T-helper 1 cell (primary cell): ENCODE measurements at places on chromosomes 11 and 22.
A peak's percentile ranks its signal among the peaks of the same experiment; 100 is the strongest.

GRCh38 chr11:127939000-127939399 is 648.4 kb downstream of the ETS1 start:
- no peak for DNase-seq

DNA sequence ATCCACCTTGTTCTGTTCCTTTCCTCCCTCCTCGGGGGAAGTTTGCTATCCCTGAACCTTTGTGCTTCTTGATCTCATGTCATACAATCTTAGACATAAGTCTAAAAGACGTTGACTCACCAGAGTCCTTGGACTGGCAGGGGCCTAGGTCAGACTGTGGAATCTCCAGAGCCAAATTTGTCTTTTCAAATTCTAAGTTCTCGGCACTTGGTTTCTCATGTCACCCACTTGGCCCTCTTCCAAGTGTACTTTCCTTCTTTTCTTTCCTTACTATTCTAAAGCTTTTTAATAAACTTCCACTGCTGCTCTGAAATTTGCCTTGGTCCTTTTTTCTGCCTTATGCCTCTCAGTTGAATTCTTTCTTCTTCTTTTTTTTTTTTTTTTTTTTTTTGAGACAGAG is 30.1 kb upstream of the SMPD1 start:
- no peak for DNase-seq

- DNase-seq = no peak
These were observed 70.3 kb downstream of the SEZ6L start for GRCh38 chr22:26239581-26239980.

DNA sequence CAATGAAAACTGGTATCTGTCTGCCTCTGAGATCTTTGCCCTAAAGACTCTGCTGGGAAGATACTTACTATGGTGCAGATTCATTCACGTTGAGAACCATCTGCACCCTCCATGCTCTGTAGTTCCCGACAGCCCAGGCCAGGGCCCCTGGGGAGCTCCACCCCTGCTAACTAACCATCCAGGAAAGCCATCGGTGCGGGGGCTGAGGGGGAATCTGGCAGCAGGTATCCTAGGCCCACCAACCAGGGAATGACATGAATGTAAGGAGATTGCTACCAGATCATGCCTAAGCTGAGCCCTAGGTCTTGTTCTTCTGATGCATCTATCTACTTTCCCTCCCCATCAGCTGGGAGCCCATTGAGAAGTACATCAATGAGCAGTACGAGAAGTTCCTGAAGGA is 11.3 kb upstream of the WBP2NL start:
- no peak for DNase-seq

- no peak for DNase-seq
These were observed 111.7 kb downstream of the MORC2 start for GRCh38 chr22:30856741-30857502.

GRCh38 chr22:46737105-46737975 is 712 bp downstream of the CERK start:
- DNase-seq = no peak

DNA sequence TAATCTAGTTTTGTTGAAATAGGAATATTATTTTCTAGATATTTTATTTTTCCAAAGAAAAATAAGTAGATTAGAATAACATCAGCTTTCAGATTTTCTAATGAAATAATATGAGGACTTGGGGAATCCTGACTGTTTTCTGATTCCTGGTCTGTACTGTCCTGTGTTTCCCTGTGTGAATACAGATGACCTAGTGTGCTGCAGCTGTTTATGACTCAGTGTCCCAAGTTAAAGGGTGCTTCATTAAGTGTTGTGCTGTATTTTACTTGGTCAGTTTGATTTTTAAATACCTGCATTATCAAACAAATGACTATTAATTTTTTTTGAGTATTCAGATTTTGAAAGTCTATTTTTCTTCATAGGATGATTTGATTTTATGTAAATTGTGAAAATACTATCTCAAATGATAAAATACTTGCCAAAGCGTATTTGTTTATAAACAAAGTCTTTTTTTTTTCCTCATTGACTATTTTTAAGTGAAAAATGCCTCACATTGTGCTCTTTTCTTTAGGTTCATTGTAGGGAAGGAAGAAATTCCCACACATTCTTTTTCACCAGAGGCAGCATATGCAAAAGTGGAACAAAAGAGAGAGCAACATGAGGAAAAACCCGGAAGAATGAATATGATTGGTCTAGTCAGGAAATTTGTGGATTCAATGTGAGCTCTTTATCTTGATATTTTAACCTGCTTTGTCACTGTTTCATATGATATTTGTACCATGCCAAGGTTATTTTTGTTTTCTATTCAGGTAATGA is 264.2 kb downstream of the TMEM135 start:
- DNase-seq = no peak

DNA sequence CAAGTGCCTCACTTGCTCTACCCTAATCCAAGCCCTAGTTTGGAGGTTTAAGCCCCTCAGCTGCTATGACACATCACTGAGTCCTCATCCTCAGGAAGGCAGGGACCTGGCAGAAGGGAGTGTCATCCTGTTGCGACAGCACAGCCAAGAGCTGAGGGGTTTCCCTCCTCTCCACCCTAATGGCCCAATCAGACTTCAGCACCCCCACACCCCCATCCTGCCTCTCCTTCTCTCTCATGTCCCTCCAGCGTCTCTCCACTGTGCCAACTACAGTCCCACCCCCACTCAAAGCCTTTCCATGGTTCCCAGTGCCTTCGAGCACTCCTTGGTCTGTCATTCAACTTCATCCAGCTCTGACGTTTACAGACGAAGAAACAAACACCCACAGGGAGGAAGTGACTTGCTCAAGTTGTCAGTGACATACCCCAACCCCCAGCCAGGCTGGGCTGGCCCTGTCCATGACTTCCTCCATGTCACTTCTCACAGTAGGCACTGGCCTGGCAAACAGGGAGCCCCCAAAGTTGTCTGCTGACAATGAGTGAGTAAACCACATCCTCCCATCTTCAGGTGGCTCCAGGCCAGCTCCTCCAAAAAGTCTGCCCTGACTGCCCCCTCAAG is 15.6 kb downstream of the ARAP1 start:
- DNase-seq = no peak

- DNase-seq = no peak
These were observed 49.5 kb downstream of the PAX6 start for GRCh38 chr11:31761636-31762035.

GRCh38 chr11:35618497-35619115 is 346 bp downstream of the FJX1 start:
- DNase-seq = peak; percentile 3

- no peak for DNase-seq
These were observed 273.4 kb downstream of the TTC28 start for GRCh38 chr22:28406246-28406645.

GRCh38 chr22:46625113-46625842 is 5.1 kb downstream of the GRAMD4 start:
- no peak for DNase-seq

- DNase-seq = no peak
These were observed 36.6 kb downstream of the SC5D start for GRCh38 chr11:121328967-121329679.

DNA sequence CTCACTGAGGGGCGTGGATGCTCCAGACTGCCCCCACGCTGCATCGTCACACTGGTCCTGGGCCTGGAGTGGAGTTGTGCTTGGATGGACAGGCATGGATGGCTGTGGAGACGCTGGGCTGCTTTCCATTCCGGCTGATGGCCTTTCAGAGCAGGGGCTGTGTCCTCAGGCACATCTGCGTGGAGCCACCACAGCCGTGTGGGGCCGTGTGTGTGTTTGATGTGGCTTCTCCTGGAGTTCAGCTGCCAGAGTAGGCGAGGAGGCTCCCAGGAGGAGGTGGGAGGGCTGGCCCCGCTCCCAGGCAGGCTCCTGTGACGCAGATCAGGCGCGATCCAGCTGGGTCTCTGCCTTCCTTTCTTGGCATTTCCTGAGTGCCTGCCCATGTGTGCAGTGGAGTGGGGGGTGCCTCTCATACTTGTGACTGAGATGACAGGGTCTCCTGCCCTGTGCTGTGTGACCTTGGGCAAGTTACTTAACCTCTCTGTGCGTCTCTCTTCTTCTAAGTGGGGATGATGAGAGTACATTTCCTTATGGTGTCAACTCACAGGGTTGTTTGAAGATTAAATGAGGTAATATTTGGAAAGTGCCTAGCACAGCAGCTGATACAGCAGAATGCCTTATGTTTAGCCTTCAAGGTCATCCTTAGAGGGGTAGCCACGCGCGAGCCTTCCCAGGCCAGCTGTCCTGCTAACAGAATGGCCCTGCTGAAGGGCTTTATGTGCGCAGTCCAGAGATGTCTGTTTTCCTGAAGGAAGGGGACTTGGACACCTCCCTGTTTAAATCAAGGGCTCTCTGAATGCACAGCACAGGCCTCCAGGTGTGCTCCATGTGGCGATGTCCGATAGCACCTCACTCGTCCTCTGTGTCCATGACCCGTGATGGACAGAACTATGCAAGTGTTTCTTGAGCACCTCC is 33.5 kb downstream of the GLB1L2 start:
- no peak for DNase-seq

- DNase-seq = no peak
These were observed 9.6 kb upstream of the SERGEF start for GRCh38 chr11:18022419-18022818.

GRCh38 chr22:50074551-50075530 is 10.4 kb downstream of the MLC1 start:
- DNase-seq = no peak

DNA sequence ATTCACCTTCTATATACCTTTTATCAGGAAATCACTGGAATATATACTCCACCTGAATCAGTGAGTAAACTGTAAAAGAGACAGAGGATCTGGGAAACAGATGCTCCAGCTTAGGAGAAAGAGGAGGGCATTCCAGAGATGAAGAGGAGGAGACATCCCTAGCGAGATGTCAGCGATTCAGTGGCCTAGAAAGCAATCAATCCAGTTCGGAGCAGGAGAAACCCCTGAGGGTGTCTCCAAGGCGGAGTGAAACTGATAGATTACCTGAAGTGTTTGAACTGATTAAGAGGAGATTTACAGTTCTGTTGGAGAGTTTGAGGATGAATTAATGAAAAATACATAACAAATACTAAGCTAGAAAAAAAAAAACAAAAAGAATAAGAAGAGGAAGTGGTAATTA is 24.5 kb upstream of the TNRC6B start:
- no peak for DNase-seq

DNA sequence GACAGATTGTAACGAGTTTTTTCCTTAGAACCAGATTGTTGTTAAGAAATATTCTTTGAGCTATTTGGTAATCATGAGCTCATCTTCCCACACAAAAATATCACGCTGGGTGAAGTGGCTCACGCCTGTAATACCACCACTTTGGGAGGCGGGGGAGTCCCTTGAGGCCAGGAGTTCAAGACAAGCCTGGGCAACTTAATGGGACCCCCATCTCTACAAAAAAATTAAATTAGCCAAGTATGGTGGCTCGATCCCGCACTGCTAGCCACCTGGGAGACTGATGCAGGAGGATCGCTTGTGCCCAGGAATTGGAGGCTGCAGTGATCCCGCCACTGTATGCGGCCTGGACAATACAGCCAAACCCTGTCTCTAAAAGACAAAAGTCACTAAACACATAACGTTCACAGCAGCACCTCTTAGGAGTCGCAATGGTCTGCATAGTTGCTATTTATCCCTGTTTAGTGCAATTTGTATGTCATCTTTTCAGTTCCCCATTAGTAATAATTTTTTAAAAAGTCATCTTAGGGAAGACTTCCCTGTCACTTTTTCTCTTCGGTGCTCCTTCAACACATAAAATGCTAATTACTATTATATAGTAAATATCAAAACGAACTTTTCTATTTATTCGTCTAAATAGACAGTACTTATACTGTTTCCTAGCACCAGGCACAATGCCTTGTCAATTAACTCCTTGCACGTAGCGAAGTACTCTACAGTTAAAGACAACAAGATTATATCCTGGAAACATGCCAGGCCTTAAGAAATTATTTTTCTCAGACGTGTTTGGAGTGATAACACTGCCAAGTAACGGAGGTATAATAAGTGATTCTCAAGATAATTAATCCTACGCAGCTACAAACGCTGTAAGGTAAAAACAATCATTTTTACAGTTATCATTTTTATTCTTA is 1.1 kb downstream of the ST13 start:
- DNase-seq = no peak

DNA sequence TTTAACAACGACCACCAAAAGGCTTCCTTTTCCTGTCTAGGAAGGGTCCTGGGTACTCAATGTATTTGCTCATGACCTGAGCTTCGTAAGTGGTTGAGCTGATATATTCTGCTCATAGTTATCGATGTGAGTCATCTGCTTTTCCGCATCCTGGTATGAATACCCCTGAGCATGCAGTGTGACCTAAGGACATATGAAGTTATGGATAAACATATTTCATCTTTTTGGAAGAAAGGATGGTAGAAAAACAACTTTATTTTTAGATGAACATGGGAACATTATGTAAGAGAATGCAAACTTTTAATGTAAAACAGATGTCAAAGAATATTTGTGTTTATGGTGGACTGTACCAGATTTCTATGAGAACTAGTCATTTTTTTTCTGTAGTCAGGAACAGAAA is 28.4 kb downstream of the TRPC6 start:
- DNase-seq = no peak

- no peak for DNase-seq
These were observed 924.4 kb upstream of the TENM4 start for GRCh38 chr11:80365076-80365725.

GRCh38 chr22:20185750-20186149 is 34.9 kb upstream of the CCDC188 start:
- no peak for DNase-seq

DNA sequence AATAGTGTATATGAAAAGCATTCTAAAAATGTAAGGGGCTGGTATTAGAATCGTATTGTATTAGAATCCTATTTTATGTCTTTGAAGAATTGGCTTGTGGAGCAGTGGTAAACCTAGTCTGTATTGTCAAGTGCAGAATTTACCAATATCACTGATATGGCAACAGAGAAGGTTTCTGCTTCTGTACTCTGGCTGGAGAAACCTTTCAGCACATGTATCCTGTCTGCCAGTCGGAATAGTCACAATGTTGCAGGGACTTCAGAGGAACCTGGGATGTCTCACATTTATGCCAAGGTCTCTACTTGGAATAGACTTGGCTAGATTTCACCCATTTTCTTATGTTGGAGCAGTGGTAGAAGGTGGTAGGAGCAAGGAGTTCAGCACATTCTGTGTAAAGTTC is 4.4 kb downstream of the MTMR3 start:
- no peak for DNase-seq

- DNase-seq = no peak
These were observed 7.3 kb upstream of the KCNJ1 start for GRCh38 chr11:128874427-128874826.
